ENCODE measurements at places on chromosomes 13 and 19.

GRCh38 chr13:60765700-60766411, 368.8 kb downstream of the TDRD3 start:
- DNase-seq = no peak

DNA sequence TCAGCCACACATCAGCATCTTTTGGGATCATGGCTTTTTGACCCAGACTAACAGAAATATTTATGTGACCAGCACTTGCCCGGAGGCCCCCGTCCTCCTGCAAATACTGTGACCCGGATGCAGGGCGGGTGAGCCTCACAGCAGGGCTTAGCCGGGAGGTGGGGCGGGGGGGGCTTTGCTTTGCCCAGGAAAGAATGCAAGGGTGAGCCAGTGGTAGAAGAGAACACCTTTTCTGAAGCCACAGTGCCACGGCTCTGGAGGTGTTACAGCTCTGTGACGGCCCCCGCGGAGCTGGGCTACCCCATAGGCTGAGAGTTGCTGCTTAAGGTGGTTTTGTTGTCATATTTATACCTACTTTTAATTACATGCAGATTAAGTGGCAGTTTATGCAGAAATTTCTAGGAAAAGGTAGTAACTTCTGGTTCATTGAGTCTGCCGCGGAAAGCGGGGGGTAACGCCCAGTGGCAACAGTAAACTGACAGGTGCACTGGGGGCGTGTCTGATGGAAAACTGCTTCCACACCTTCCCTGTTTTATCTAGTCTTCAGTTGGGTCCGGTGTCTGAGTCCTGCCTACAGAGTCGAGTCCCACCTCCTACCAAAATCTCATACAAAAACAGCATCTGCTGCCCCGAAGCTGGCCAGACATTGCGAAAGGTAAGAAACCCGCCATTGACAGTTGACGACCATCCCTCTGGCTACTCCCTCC, 187.9 kb downstream of the TEX29 start:
- no peak for DNase-seq

DNA sequence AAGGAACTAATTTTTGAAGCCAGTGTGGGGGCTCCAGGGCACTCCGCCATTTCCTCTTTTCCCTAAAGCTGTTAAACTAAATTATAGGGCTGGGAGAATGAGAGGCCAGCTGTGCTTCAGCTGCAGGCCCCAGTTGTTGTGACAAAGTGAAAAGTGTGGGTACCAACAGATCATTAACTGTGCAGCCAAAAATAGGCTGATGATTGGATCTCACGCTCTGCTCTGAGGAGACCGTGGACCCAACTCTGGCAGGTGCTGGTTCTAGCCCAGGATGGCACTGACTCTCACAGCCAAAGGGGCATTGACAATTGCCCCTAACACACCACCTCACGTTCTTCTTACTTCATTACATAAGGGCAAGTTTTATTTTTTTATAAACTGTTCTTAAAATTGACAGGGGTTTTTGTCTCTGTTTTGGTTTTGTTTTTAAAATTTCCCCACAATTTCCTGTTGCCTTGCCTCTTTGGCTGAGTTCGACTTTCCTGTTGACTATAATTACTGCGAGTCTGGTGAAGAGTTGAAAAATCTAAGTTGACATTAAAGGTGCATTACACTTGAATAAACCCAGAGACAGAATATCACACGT, 391.0 kb downstream of the FGF9 start:
- no peak for DNase-seq

DNA sequence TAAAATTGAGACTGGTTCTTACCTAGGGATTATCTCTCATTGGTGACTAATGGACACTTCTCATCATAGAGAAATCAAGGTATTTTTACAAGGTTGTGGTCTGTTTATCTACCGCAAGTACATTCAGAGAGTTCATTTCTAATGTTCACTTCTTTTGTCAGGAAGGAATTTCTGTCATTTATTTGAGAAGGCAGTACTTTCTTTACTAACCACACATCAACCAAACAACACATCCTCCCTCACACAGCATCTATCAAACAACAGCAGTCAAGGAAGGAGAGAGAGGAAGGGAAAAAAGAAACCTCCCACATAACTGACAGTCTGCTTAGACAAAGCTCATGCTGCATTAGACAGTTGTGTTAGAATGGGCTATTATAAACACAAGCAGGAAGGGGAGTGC, 182.3 kb upstream of the KLF12 start:
- DNase-seq = no peak

GRCh38 chr13:110541526-110541920, 20.0 kb downstream of the RAB20 start:
- DNase-seq = no peak

DNA sequence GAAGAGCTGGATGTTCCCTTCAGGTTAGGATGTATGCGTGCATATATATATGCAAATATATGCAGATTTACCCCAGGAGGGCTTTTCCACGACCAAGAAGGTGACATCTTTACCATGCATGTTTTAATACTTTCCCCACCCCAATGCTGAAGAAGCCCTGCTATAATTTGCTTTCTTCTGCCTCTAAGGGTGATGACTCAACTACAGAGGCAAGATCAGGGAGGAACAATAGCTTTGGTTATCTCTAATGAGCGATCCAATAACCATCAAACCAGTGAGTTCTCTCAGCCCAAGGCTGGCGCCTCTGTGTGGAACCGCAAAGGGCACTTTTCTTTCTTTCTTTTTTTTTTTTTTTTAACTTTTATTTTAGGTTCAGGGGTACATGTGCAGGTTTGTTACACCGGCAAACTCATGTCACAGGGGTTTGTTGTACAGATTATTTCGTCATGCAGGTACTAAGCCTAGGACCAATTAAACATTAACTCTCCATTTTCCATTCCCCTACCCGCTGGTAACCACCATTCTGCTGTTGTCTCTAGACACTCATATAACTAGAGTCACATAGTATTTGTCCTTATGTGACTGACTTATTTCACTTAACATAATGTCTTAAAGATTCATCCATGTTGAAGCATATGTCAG, 25.7 kb upstream of the UBE2L5 start:
- no peak for DNase-seq

DNA sequence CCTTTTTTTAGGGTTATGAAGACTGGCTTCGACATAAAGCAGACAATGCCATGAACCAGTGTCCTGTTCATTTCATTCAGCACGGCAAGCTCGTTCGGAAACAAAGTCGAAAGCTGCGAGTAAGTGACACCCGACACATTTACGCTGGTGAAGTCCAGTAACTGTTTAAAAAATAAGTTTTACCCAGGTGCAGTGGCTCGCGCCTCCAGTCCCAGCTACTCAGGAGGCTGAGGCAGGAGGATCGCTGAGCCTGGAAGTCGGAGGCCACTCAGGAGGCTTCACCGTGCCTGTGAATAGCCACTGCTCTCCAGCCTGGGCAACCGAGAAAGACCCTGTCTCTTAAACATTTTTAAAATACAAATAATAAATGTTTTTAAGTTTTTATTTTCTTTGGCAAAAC, 120.8 kb downstream of the ATP11A start:
- no peak for DNase-seq

DNA sequence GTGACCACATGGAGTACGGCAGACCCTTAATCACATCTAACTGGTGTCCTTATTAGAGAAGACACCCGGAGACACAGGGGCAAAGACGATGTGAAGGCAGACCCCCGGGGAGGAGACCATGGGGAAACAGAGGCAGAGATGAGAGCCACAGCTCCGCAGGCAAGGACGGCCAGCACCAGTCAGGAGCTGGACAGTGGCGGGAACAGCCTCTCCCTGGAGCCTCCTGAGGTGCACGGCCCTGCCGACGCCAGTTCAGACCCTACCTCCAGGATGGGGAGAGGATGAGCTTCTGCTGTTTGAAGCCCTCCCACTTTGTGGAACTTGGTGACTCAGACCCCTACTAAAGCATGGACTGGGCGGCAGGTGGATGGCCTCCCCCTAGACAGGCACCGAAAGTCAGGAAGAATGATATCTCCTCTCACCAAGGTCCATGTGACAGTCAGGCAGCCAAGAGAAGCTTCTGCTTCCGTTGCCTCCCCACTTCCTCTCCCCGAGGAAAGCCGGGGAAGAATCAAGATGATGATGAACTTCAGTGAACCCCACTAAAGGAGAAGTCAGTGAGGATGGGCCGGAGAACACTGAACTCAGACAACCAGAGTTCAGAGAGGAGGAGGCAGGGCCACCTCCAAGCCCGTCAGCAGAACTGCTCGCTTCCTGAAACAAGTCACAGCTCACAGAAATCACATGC, 25.4 kb downstream of the RAB20 start:
- no peak for DNase-seq

DNA sequence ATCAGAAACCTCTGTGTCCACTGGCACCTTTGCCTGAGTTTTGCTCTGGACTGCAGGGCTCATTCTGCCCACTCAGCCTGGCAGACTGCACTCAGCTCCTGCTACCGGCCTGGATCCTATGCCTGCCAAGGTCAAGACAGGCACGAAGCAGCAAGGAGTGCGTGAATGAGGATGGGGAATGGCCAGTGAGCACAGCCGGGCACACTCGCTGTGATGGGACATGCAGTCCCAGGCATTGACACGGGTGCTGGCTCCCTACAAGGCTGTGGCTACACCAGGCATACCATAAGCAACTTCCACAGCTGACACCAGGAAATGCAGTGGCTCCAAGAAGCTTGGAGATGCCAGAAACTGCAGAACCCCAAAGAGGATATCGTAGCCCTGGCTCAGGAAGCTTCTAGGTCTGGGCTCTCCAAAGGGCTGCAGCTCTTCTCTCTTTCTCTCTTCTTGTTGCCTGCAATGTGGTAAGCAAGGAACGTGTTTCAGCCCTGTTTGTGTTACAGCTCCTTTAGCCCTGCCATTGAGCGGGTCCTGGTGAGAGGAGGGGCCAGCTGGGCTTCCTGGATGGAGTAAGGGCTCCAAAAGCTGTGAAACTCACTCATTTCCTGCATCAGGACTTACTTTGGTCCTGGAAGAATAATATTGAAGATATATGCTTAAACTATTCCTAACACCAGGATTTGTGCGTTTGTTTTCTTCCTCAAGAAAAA, 832.6 kb upstream of the SLITRK5 start:
- no peak for DNase-seq

DNA sequence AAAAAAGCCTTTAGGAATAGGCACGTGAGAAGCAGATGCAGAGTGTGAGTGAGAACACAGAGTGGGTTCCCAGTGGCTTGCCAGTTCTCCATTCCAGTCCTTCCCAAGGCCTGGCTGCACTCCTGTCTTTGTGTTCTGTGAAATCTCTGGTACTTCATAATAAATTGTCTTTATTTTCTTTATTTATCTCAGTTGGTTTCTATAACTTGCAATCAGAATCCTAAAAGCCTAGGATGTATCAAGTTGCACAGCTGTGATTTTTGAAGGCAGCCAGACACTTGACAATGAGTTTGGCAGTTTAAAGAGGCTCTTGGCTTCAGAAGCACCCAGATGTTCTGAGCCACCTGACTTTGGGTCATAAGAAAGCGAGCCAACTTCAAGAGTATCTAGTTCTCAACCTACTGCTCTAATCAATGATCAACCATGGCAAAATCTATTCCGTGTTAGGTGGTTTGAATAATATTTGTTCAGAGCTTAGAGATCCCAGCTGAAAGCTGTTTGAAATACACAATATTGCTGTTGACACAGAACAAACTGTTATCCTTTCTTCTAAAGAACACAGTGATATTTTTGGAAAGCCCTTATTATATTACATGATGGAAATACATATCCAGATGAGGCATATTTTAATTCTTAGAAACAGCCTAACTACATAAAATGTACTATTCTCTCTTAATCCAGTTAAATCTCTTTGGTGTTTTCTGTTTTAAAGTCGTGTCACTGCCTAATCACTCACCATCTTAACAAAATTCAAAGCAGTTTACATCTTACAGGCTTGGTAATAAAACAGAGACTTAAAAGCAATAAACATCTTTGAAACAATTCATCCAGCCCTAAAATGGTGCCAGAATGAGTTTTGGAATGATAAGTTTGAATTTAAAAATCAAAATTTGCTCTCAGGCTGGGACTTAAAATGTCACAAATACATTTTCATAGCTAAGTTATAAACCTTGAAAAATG, 483.0 kb upstream of the NBEA start:
- DNase-seq = no peak
